ENCODE measurements at places on chromosomes 16 and 17. TPM values are rescaled to one million over a fixed set of nuclear protein-coding genes. Genes with fewer than 3 reads are reported as not detected.

The CDRT15L2 gene
- not detected for polyA plus RNA-seq

DNA sequence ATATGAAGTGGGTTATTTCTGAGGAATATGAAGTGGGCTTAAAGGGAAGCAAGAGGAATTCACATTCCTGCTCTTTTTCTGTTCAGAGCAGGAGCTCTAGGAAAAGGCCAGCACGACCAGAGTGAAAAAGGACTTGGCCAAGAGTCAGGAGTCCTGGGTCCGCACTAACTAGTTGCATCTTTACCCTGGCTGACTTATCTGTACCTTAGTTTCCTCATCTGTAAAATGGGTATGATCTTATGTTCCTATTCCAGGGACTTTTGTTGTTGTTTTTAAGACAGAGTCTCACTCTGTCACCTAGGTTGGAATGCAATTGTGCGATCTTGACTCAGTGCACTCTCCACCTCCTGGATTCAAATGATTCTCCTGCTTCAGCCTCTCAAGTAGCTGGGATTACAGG lies 52.5 kb downstream of the CNGB1 start:
- no peak for DNase-seq

The SLC9A5 gene
- polyA plus RNA-seq = 6.0 TPM

DNA sequence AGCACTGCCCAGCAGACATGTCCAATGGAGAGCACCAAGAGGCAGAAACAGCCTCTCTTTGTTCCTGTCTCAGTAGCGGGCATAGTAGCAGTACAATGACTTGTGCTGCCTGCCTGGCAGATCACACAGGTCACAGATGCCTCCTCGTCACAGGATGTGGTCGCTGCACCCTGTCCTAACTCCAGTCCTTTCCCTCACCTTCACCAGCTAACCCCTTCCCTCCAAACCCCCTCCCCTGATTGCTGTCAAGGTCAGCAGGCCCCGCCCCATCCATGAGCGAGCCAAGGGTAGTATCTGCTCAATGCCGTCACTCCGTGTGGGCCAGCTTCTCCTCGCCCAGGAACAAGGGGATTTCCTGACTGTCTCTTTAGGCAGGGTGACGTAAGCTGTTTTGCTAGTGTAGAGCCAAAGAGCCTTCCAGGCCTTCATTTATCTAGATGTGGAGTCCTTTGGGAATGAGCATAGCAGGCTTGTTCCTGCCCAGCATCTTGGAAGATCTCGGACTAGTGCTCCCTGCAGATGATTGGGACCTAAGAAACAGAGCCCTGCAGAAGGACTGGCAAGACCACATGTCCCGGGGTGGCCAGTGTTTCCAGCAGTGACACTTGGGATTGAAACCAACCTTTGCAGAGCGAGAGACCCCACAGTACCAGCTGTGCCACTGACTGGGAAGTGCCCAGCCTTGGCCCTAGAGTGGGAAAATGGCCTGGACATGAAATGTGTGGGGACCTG lies 75.9 kb upstream of the TNRC6C start:
- DNase-seq = peak; percentile 94

DNA sequence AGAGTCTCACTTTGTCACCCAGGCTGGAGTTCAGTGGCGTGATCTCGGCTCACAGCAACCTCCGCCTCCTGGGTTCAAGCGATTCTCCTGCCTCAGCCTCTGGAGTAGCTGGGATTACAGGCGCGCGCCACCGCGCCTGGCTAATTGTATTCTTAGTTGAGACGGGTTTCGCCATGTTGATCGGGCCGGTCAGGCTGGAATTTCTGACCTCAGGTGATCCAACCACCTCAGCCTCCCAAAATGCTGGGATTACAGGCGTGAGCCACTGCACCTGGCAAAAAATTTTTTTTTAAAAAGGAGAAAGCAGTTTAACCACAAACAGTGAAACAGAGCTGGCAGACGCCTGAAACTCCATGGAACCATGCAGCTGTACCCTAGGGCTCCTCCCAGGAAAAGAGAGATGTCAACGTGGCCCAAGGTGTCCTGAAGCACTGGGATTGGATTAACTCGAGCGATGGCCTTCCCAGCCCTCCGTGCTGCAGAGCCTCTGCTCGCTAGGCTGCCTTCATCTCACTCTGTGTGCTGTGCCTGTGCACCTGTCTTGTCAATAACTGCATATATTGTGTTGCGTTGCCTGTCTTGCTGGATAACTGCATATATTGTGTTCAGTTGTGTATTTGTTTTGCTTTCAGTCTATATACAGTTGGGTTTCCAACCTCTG lies 29.6 kb upstream of the FOXK2 start:
- DNase-seq = no peak

The GNGT2 gene
- 22.7 TPM for polyA plus RNA-seq

- no peak for DNase-seq
These were observed 5.7 kb upstream of the CEP131 start for GRCh38 chr17:81228420-81228819.

DNA sequence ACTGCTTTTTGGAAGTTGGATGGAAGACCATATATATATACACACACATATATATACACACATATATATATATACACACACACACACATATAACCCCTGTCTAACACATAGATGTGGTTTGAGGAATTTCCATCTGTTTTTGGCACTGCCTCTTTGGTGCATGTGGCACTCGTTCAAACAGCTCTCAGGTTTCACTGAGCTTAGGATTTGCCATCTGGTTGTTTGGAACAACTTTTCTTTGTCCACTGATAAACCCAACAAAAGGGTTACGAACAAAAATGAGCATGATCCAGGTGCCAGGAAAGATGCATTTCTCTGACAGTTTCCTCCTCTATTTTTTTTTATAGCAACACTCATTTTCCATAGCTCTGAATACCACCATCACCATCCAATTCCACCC lies 14.6 kb upstream of the KCNJ16 start:
- no peak for DNase-seq

GRCh38 chr17:14942526-14943190 lies 322.5 kb downstream of the PMP22 start:
- no peak for DNase-seq

DNA sequence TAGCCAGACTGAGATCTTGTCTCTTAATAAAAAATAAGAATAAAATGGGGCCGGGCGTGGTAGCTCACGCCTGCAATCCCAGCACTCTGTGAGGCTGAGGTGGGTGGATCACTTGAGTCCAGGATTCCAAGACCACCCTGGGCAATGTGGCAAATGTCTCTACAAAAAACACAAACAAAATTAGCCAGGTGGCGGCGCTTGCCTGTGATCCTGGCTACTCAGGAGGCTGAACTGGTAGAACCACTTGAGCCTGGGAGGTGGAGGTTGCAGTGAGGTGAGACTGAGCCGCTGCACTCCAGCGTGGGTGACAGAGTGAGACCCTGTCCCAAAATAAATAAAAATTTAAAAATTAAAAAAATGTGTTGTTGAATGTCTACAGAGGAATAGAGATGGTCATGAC lies 2.9 kb upstream of the DEF8 start:
- DNase-seq = no peak

DNA sequence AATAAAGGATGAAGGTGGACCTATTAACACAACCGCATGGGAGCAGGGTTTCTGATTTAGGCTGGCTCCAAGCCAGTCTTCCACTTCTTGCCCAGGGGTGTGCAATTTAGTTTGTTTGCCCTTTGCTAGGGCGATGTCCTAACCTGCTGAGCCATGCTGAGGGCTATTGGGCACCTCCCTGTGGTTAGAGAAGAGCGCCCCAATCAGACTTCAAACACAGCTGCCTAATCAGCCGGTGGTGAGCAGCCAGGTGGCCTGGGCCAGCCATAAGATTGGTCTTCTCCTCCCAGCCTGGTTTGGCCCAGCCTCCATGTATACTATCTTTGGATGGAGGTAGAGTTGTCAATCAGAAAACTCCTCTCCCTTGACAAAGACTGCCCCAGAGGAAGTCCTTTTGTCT lies 15.7 kb downstream of the TMEM94 start:
- no peak for DNase-seq

The RFWD3 gene
- polyA plus RNA-seq = 5.1 TPM

The PRR15L gene
- not detected for polyA plus RNA-seq

- DNase-seq = no peak
These were observed 533 bp upstream of the MEFV start for GRCh38 chr16:3256866-3257465.
